ENCODE measurements at places on chromosomes 4 and X.
A peak's percentile ranks its signal among the peaks of the same experiment; 100 is the strongest.

DNA sequence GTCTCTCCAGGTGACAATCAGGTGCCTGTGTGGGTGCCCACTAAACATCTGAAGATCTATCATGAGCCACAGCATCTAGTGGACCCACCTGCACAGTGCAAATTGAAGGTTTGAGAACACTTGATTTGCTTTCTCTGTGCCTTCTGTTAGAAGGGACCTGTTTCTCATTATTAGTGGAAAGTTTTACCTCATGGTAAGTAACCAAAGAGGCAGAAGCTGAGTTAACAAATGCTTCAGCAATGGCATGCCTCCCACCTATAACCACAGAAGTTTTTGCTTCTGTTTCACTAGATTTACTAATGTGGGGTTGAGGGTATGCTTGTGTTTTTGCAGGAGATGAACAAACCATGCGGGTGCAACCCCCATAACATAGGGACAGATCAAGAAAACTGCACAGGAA, 297.4 kb upstream of the DKK2 start:
- DNase-seq, result no peak

- DNase-seq, result no peak
These were observed 40.7 kb upstream of the DDX3X start for GRCh38 chrX:41293269-41293668.

DNA sequence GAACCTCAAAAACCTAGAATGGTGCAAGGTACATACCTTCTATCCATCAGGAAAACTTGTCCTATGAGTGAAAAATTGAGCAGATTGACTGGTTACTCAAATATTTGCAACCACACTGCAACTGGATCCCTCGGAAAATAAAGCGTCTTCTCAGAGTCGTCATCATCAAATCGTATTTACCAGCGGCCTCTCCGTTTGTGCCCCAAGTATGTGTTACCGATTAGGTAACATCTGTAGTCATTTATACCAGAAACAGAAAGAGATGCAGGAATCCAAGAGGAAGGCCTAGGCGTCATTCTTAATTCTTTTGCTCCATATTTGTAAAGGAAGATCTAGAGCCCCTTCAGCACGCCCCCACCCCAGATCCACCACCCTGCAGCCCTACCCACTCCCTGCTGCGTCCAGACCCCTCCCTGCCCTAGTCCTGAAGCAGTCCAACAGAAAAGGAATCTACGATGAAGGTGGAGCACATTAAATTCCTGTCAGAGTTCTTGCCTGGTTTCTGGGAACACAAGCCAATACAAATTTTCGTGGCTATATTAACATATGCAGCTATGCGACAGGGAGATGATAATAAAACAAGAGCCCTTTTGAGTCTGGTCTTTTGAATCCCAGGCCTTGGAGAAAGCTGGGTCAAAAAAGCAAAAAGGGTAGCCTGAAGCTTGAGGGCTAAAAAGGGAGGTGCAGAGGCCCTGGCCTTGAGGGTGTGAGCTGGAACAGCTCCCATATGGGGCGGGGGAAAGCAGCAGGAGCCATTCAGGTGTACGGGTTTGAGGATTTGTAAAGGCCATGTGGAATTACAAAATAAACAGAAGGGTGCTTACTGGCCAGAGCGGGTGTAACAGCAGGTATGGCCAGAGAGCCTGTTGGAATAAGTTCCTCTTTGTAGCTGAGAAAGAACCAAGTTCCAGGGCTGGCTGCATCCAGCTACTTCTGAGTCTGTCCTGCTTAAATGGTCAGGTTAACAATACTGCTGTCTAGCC, 77.0 kb downstream of the ZNF827 start:
- peak; percentile 63 for DNase-seq

- peak; percentile 45 for DNase-seq
These were observed 201.3 kb downstream of the PTTG2 start for GRCh38 chr4:38161208-38162113.

- no peak for DNase-seq
These were observed 23.5 kb upstream of the SOWAHD start for GRCh38 chrX:119734897-119735339.

DNA sequence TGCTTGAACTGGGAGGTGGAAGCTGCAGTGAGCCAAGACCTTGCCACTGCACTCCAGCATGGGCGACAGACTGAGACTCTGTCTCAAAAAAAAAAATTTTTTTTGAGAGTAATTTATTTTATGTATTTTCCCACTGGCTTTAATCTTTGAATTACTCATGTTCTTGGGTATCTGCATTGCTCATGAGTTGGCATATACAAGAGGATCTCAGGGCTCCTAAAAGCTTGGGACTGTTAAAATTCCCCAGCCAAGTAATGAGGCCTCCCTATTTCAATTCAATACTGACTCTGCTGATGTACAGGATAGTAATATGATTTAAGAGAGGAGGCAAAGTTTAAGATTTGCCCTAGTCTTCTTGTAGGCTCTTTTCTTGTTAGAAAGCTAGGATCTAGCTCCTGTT, 6.2 kb downstream of the IL21 start:
- no peak for DNase-seq

DNA sequence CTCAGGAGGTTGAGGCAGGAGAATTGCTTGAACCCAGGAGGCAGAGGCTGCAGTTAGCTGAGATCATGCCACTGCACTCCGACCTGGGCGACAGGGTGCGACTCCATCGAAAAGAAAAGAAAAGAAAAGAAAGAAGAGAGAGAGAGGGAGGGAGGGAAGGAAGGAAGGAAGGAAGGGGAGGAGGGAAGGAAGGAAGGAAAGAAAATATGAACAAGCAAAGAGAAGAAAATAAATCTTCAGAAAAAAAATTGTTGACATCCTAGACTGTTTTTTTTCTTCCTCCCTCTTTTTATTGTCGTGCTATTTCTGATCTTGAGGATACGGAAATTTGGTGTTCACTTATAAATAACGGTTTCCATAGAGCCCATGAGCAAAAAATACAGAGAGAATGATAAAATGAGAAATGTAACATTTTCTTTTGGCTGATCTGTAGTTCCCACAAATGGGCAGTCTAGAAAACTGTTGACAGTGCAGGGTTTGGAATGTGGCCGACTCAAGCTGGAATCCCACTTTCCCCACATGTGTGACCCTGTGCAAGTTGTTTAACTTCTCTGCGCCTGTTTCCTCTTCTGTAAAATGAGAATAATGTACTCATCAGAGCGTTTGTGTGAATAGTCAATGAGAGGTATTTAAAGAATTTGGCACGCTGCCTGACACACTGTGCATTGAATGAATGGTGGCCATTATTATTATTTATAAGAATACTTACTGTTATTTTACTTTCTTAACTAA, 19.4 kb downstream of the SORBS2 start:
- DNase-seq, result peak; percentile 99

- DNase-seq, result no peak
These were observed 183.3 kb downstream of the SH3KBP1 start for GRCh38 chrX:19704132-19704531.

DNA sequence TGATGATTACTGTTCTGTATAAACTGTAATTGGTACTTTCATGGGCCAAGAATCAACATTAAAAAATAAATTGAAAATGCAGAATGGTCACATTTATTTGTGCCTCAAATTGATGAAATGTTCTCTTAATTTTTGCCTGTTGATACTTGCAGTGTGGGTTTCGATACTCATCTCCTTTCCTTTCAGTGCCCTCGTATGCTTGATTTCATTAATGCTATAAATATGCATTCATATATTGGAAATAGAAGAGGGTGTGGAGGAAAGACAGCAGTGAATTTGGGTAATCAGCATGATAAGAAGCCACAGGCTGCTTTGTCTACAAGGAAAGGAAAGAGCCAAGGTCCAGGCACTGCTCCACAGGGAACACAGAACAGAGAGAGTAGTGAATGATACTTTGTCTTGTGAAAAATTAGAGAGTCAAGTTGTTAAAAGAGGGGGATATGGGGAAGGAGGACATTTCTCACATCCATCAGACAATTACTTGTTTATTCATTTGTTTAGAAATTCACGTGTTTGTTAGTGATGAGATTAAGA, 1.0 kb upstream of the DDX60 start:
- no peak for DNase-seq

- peak; percentile 2 for DNase-seq
These were observed 28.2 kb upstream of the CEP135 start for GRCh38 chr4:55920571-55920970.

DNA sequence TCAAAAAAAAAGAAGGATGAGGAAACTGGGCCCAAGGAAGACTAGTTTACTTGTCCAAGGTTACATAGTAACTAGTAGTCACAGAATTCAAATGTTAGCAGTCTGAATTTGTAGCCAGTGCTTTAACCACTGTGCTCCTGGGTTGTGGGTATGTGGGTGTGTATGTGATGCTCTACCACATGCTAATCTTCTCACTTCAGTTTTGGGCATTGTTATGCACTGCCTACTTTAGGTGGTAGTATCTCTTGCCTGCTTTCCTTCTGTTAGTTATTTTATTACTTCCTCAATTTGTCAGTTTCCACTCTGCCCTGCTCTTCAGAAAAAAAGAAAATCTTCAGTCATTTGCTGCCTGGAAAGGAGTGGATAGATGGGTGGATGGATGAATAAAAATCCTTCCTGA, 219.2 kb downstream of the RPA4 start:
- DNase-seq, result no peak

DNA sequence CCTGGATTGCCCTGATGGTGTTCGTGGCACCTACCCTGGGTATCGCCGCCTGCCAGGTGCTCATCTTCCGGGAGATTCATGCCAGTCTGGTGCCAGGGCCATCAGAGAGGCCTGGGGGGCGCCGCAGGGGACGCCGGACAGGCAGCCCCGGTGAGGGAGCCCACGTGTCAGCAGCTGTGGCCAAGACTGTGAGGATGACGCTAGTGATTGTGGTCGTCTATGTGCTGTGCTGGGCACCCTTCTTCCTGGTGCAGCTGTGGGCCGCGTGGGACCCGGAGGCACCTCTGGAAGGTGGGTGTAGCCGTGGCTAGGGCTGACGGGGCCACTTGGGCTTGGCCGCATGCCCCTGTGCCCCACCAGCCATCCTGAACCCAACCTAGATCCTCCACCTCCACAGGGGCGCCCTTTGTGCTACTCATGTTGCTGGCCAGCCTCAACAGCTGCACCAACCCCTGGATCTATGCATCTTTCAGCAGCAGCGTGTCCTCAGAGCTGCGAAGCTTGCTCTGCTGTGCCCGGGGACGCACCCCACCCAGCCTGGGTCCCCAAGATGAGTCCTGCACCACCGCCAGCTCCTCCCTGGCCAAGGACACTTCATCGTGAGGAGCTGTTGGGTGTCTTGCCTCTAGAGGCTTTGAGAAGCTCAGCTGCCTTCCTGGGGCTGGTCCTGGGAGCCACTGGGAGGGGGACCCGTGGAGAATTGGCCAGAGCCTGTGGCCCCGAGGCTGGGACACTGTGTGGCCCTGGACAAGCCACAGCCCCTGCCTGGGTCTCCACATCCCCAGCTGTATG, 1.8 kb downstream of the AVPR2 start:
- no peak for DNase-seq

GRCh38 chr4:134465417-134465816, 263.8 kb upstream of the PABPC4L start:
- no peak for DNase-seq

DNA sequence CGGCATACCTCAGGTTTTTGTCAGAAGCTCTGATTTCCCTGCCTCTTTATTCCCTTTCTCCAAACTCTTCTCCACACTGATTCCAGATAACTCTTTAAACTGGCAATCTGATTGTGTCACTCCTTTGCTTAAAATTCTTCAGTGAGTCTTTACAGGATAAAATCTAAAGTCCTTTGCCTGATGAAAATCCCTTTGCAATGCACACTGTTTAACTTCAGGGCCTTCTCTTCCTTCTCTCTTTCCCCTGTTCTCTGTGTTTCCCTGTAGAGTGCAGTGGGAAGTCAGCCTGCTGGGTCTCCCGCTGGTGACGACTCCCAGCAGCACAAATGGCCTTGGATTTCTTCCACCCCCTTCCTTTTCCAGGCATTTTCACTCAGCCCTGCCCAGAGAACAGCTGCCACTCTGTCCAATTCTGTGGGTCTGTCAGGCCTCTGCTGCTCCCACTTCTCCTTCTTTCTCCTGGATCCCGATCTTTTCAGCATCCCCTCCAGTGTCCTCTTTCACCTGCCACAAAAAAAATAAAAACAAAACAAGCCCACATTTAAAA, 189.9 kb upstream of the NWD2 start:
- DNase-seq, result no peak

- DNase-seq, result no peak
These were observed 234.6 kb downstream of the AFAP1 start for GRCh38 chr4:7705062-7705461.

DNA sequence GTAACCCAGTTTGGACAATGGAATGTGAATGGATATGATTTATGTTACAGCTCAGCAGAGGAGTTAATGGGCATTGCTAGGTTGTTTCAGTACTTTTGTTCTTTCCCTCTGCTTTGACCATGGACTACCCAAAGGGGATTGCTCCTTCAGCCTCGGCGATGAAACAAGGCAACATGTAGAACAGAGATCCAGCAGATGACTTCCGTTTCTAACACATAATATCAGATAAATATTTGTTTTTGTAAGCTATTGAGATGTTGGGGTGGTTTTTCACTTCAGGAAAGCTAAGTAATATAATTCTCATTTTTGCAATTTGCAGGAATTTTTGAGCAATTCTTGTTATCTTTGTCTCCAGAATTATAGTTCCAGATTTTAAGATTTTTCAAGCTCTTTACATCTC, 934.6 kb upstream of the GRID2 start:
- no peak for DNase-seq

Data from fibroblast of skin of right biceps (primary cell).